ENCODE measurements at places on chromosomes 5 and 9.

DNA sequence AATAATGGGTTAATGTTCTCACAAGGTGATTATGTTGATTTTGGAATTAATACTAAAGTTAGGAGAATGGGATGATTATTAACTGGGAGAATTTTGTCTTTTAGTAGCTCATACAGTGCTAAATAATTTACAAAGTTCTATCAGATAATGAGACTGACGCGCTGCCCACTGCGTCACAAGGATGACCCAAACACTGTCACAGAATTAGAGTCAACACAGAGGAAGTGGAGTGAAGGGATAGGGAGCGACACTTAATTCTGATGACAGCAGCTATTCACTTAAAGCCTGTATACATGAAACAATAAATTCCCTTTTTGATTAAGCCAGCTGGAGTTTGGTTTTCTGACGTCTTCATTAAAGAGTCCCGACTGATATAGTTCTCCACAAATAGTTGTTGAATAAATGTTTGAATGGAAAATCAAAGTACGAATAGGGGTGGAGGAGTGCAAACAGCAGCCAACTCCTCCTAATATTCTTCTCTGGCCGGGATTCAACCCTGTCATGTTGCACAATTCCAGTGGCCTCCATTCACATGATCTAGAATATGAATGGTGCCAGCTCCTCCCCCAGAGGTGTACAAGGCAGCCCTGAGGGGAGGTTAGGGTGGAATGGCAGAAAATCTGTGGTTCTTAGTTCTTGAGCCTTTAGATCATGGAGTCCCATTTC lies 140.3 kb downstream of the PCSK1 start:
- DNase-seq: no peak

DNA sequence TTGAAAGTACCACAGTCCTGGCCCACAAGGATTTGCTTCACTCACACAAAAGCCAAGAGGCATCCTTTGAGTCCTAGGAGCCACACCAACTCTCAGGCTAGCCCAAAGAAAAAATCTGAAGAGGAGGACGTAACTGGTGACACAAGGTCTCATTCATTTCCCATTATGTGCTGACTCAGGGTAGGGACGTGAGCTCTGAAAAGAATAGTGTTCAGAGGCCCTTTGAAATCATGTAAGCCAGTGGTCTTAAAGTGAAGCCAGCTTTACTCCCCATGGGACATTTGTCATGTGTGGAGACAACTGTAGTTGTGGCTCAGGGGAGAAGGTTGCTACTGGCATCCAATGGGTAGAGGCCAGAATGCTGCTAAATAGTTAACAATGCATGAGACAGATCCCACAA lies 332.4 kb downstream of the KCTD16 start:
- no peak for DNase-seq

GRCh38 chr5:169173372-169173771 lies 127.6 kb downstream of the SLIT3 start:
- DNase-seq: no peak

DNA sequence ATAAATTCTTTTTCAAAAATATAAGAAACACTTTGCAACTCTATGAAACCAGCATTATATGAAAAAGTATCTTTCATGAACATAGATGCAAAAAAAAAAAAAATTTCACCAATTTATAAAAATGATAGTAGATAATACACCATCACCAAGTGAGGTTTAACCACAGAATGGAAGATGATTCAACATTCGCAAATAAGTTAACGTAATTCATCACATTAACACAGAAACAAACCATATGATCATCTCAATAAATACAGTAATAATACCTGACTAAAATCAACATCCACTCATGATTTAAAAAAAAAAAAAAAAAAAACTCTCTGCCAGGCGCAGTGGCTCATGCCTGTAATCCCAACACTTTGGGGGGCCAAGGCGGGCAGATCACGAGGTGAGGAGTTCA lies 6.3 kb downstream of the PJA2 start:
- no peak for DNase-seq

DNA sequence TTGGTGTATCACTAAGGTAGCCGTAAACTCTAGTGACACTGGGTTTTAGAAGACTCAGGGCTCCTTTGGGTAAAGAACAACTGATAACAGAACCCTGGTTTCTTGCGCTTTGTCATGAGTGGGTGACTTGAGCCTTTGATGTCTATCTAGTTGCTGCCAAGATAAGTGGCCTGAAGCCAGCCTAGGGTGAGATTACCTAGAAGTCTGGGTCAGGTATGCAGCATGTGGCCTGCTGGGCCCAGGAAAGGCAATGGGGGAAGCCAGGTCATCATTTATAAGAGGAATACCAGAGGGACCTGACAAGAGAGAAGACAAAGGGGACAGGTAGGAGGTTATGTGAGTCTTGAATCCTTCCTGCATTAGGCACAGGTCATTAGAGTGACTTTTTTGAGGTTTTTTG lies 23.2 kb upstream of the GARNL3 start:
- DNase-seq: no peak

- no peak for DNase-seq
Observed at GRCh38 chr5:87268126-87268969, 665 bp downstream of the RASA1 start.

GRCh38 chr5:179225387-179225786 lies 119.9 kb downstream of the ADAMTS2 start:
- DNase-seq: no peak

DNA sequence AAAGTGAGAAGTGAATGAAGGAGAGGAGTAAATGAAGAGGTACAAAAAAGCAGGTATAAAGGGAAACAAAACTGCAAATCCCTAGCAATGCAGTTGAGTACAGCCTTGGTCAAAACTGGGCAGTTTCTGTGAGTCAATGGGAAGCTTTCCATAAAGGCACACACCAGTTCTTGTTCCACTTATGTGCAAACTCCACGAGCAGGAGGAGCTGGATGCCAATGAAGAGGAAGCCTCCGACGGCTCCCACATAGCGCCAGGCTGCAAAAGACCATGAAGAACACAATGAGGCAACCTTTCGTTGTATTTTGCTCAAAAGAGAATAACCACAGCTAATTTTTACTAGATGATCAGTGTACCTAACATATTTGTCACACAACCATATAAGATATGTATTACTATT lies 81.1 kb downstream of the SERINC5 start:
- no peak for DNase-seq

- DNase-seq: no peak
Observed at GRCh38 chr9:2493529-2493928, 128.1 kb upstream of the VLDLR start.

DNA sequence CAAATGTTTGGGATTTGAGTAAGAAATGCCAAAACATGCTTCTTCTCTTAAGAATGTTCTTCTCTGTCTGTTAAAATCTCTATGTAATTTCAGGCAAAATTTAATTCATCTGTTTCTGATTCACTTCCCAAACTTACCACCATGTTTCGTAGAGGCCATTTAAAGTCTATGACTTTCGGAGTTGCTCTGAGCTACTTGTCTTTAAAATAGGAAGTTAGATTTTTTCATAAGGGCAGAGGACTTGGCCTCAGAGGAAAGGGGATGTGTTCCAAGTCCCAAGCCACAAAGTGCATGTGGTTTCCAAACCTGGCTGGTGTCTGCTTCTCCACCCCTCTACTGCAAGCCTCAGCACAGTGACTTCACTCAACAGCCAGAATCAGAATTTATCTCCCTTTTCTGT lies 111.3 kb upstream of the ADRA1B start:
- DNase-seq: no peak

DNA sequence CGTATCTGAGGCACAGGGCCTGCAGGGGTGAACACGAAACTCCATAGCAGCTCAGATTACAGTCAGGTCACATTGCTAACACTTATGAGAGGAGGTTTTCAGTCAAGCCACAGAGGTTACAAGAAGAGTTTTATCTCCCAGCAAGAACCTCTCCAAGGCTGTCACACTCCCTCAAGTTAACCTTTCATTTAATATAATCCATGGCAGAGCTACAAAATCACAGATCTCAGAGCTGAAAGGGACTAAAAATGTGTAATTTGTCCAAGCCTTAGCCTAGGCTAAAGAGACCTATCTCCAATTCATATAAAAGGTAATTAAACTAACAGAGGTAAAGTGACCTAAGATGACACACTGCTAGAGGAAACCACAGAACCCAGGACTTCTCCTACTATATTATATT lies 57.2 kb downstream of the MLANA start:
- DNase-seq: no peak

- no peak for DNase-seq
Observed at GRCh38 chr5:152688561-152689249, 283.6 kb upstream of the NMUR2 start.

- no peak for DNase-seq
Observed at GRCh38 chr9:130981756-130982137, 27.2 kb upstream of the LAMC3 start.

GRCh38 chr5:149824120-149824519 lies 94.0 kb downstream of the PPARGC1B start:
- no peak for DNase-seq

- no peak for DNase-seq
Observed at GRCh38 chr9:78542491-78543181, 245.7 kb downstream of the PSAT1 start.

- no peak for DNase-seq
Observed at GRCh38 chr5:139820130-139820529, 24.5 kb downstream of the PSD2 start.

DNA sequence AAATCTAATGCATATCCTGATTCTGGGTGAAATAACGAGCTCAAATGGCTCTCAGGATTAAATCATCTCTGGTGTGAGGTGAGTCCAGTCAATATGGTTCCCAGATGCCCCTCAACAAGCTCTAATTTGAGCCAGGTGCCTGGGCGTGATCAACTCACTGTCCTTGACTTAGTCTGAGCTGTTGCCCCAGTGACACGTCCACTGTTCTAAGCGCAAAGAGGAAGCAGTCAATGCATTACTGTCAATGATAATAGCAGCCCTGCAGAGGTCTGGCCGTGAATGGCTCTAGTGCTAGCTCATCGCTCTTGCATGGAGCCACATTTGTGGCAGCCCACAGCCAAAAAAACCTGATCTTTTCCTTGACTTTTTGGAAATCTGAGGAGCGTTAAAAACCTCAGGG lies 128.6 kb upstream of the EFNA5 start:
- no peak for DNase-seq

All from cerebellar nuclear complex (tissue), 1 donor.